ENCODE measurements at places on chromosomes 3 and 15.
A peak's percentile ranks its signal among the peaks of the same experiment; 100 is the strongest.

- DNase-seq: no peak
Observed at GRCh38 chr15:43881944-43882343, 55.1 kb downstream of the WDR76 start.

GRCh38 chr15:69565066-69565655 is 112.5 kb downstream of the RPLP1 start:
- no peak for DNase-seq

- DNase-seq: no peak
Observed at GRCh38 chr3:64218746-64219145, 6.5 kb downstream of the PRICKLE2 start.

- DNase-seq: peak; percentile 52
Observed at GRCh38 chr15:25739687-25740121, 123.4 kb downstream of the ATP10A start.

DNA sequence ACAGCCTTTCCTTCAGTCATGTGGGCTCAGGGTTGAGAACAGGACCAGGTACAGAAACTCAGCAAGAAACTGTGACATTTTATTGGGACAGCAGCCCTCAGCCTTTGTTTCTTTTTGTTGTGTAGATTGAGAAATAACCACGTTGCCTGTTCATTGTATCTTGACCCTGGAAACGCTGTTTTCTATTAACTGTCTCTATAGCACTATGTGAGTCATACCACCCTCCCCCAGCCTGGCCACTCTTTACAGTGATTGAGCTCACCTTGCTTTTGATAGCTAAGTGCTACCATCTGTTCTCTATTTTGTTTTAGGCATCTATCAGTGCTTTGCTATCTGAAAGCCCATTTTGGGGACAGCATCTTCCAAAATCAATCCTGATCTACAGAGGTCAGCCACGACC is 127.9 kb downstream of the CD47 start:
- DNase-seq: no peak

DNA sequence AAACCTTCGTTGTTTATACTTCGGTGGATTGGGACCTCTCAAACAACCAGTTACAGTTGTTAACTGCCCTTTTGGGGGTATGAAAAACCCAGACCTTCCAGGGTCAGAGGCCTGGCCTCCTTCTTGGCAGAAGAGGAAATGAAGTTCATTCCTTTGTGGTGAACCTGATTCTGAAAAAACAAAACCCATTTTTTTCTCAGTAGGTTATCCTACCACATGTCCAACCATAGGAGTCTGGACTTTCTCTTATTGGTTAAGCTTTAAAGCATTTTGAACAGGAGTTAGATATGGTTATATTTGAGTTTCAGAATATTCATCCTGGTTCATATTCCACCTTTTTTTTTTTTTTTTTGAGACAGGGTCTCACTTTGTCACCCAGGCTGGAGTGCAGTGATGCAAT is 7.2 kb upstream of the LACTB start:
- DNase-seq: no peak

DNA sequence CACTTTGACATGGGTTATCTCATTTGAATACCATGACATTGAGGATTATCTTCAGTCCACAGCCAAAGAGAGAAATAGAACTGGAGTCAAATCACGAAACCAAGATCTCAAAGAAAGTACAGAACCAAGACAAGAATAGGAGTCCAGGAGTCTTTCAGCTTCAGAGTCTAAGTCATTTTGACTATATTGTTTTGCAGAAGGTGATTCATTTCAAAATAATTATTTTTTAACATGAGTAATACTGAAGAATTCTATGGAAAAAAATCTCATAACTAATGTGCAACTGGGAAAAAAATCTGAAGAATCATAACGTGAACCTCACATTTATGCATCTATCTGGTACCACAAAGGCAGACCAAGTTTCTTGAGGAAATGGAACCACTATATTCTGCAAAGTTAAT is 60.3 kb downstream of the UBE3A start:
- DNase-seq: no peak

- no peak for DNase-seq
Observed at GRCh38 chr3:83946049-83946448, 1012.7 kb upstream of the CADM2 start.

DNA sequence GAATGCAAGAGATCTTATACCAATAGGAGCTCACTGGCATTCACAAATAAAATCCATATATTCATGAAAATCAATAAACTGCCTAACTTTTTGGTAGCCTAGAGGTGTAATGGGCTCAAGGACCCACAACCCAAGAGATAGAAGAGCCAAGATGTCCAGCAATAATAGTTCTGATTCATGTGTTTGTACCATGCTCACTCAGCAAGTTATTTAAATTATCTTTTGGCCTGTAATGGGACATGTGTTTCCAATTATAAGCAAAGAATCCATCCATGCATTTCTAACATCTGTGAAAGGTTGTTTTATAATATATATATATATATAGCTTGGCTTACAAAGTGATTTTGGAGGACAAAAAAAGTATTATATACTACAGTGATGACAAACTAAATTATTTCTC is 29.7 kb upstream of the SHC4 start:
- no peak for DNase-seq

GRCh38 chr3:128174675-128175590 is 21.7 kb downstream of the EEFSEC start:
- DNase-seq: no peak

DNA sequence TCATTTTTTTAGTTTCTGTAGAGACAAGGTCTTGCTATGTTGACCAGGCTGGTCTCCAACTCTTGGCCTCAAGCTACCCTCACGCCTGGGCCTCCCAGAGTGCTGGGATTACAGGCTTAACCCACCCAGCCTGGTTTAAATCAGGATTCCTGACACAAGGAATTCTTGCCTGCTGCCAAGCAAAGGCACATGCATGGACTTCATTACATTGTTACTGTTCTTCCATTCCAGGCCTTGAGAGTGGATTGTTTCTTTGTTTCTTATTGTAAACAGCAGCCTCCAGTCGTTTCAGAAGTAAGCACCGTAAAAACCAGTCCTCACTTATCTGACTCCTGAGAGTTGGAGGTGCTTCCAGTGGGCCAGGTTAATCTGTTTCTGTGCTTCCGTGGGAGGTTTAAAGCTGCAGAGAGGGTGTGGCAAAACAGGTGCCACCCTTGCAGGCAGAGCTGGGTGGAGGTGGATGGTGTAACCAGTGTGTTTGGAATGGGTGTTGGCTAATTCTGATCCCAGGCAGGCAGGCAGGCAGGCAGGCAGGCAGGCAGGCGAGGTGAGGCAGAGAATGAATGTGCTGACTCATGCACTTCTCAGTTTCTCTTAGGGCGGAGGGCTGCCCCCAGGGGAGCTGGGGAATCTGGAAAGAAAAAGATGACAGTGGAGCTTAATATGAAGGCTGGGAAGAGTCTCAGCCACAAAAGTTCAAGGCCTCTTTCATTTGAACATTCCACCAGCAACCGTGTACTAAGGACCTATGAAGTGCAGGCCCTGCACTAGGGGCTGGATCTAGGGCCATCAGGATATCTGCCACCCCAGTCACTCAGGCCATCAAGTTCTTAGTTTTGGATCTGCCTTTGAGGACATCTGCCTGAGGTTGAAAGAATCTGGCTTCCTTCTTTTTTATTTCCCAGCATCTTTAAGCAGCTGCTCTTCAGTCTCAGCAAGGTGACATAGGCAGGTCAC is 37.0 kb upstream of the CDCP1 start:
- no peak for DNase-seq

DNA sequence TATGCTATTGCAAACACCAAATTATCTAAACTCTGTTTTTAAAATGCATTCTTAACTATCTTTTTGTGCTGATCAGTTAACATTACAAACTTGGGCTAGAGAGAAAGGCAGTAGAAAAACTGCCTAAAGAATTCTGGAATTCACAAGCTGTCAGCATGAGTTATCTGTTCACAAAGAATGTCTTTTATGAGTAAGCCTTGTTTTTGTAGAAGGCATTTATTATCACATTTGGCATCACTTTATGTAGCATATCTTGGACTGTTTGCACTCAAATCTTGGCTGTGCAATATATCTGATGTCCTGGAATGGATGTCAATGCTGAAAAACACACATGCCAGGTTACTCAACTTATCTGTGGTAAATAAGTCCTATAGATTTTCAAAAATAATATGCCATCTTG is 15.5 kb upstream of the BCHE start:
- no peak for DNase-seq

DNA sequence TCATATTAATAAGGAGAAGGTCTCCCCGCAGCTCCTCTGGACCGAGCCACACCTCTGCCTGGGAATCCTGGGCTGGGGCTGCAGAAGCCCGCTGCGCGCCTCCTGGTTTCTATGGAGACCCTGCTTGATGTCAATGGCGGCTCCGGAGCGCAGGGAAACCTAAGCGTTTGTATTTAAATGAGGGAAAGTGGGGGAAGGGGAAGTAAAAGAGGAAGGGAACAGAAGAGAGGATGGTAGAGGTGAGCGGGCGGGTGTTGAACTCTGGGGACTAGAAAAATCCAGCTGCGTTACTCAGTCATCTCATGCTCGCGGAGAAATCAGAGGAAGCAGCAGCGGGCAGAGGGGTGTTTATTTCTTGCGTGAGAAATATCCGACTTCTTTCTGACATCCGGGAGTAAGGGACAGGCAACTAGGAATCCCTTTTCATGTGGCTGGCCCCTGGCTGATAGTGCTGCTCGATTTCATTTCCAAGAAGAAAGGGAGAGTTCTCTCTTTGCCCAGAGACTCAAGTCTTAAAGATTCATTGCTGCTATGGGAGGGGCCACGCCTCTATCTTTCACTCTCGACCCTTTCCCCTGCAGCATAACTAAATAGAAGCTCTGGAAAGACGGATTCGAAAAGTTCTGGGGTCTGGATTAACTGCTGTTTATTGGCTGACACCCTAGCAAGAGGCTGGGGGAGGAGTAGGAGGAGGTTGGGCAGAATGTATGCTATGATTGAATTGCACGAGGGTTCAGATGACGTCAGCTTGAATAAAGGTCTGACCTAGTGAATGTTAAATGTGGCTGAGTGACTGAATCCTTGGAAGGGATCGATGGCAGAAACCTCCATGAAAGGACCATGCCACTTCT is 110.5 kb upstream of the GAP43 start:
- peak; percentile 47 for DNase-seq

GRCh38 chr15:64686130-64686735 is 89.2 kb downstream of the RBPMS2 start:
- peak; percentile 66 for DNase-seq

DNA sequence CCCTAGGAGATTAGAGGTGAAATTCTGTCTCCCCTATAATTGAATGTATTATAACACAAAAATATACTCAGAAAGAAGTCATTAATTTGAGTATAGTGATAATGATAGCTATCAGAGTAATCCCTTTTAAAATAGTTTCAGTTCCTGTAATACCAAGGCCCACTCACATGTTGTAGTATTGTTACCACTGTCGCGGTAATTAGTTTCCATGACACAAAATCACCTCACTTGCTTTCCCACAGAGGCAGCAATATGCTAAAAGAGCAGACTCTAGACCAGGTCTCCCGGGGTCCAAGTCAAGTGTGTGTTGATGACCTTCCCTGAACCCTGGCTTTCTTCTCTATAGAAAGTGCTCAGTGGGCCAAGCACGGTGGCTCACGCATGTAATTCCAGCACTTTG is 39.5 kb upstream of the NSMCE3 start:
- DNase-seq: no peak

- no peak for DNase-seq
Observed at GRCh38 chr3:72903004-72903403, 15.2 kb downstream of the GXYLT2 start.
